ENCODE measurements at places on chromosomes 5 and 9.

DNA sequence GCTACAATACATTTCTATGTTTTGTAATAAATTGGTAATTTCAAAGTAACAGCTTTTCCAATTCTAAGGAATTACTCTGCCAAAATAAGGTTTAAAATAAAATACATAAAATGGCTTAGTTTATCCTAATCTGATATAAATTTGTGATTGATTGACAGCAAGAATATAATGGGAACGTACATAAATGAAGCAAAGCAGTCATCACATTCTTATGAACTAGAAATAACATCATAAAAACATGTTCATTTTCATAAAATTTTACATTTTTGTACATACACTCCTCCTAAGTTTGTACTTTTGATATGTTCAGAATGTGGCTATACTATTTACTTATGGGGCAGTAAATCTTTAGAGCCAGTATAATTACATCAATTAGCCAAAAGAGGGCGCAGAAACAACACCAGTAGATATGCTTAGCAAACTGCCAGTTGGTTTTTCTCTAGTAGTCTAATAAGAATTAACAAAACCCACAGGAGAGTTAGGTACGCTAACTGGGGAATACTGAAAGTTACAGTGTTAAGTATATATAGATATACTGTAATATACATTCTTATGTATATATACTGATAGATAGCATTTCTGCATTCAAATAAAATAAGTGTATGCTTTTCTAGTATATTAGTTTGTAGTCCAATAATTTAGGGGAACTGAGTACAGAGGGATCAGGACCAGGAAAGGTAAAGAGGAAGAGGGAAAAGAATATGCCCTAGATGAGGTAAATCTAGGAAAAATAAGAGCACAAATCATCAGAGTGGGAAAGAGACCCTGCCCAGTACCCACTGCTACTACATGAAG is 76.8 kb downstream of the ZDHHC21 start:
- DNase-seq = no peak

GRCh38 chr5:171979606-171980005 is 26.8 kb downstream of the FBXW11 start:
- DNase-seq = peak; percentile 58

GRCh38 chr5:13187186-13187585 is 757.3 kb downstream of the DNAH5 start:
- no peak for DNase-seq

DNA sequence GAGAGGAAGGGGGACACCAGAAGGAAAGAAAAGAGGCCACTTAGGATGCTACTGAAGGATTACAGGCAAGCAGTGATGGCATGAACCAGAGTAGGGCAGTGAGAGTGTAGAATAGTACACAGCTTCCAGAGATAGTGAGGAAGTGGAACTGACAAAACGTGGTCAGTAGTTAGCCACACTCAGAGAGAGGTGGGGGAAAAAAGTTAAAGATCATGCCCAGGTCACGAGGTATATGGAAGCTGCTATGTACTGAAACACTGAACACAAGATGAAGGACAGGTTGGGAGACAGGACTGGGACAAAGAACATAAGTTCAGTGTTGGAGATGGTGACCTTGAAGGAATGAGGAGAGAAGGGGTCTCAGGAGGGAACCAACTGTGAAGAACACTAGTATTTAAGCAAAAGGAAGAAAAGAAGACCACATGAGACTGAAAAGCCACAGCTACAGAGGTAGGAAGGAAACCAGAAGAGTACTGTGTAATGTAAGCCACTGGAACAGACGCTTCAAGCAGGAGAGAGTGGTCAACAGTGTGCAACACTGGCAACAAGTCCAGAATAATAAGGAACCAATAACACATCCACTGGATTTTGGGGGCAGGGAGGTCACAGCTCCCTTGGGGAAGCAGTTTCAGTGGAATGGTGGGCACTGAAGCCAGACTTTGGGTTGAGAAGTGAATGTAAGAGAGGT is 45.5 kb downstream of the ELL2 start:
- no peak for DNase-seq
